ENCODE measurements at places on chromosomes 7 and 10.

DNA sequence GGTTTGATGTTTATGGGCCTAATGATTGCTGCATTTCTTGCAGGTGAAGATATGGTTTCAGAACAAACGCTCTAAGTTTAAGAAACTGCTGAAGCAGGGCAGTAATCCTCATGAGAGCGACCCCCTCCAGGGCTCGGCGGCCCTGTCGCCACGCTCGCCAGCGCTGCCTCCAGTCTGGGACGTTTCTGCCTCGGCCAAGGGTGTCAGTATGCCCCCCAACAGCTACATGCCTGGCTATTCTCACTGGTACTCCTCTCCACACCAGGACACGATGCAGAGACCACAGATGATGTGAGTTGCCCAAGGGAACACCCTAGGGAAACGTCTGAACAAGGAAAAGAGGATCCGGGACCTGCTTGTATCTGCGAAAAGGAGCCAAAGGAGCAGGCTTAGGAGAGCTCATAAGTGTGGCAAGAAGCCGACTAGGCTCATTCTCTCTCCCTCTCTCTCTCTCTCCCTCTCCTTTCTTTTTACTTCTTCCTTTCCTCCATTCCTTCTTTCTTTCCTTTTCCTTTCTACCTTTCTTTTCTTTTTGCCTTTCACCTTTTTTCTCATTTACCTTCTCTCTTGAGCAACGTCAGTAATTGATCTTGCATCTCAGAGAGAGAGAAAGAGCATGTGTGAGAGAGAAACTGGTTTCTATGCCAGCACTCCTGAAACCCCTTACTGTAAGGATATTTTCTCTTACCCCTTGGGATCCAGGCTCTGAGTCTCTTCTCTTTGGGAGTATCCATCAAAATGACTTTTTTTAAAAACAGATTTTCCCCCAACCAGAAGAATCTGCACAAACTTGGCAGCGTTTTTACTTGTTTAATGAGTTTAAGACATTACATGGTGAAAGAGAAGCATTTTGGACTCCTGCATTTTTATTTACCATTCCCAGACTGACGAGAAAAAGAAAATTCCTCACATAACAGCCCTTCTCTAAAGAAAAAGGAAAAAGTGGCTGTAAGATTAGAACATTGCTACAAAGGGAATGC lies 4.7 kb downstream of the DLX6 start:
- no peak for DNase-seq

DNA sequence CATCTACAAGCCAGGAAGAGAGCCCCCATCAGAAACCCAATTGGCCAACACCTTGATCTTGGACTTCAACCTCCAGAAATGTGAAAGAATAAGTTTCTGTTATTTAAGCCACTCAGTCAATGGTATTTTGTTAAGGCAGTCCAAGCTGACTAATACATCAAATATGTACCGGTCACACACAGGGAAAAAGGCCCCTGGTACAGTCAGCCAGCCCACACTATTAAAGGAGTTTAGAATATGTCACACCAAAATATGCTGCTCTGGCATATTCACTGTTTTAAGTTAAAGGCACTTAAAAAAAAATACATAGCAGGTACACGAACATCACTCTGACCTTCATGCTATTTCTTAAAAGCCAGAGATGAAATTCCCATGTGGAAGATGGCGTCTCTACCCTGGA lies 15.2 kb upstream of the CDCA7L start:
- DNase-seq = no peak

DNA sequence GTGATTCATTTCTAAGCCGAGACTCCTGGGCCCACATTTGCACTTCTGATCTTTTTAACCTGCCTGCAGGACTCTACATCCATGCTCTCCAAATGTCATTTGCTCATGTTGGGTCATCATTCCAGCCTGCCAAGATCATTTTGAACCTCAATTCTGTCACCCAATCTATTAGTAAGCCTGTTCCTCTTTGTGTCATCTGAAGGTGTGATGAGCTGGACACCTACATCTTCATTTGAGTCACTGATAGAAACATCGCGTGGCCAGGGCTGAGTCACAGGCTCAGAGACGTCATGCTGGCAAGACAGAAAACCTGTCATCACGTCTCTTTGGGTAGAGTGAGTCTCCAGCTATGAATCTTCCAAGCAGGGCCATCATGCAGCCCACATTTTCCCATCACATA lies 65.3 kb upstream of the SLF2 start:
- no peak for DNase-seq

DNA sequence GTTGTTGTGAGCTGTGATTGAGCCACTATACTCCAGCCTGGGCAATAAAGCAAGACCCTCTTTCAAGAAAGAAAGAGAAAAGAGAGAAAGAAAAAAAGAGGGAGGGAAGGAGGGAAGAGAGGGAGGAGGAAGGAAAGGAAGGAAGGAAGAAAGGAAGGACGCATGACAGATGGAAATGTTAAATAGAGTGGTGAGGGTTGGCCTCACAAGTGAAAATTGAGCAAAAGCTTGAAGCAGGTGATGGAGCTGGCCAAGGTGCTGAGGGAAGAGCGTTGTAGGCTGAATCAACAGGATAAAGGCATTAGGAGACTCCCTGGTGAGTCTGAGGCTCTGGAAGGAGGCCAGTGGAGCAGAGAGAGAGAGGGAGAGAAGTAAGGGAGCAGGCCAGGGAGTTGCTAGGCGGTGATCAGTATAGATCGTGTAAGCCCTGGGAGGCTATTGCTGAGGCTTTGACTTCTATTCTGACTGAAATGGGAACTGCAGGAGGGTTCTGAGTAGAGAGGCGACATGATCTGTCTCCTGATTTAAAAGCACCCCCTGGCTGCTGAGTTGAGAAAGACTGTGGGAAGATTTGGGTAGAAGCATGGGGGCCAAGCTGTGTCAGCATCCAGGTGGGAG lies 26.5 kb upstream of the TMEM248 start:
- no peak for DNase-seq

DNA sequence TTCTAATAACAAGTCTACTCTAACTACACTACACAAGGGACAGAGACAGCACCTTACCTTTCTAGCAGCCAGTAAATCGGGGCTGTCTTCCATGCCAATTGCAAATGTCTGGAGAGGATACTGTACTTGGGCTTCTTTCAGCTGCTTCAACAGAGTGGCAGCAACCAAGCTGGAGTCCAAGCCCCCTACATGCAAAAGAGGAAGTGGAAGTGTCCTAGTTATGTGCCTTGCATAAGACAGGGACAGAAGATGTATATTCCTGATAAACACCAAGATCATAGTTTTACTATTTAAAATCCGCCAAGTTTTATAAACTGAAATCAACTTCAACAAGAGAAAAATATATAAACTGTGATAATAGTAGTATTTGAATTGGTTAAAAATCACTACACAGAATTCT lies 14.0 kb downstream of the ASNS start:
- DNase-seq = no peak

- DNase-seq = no peak
These were observed 117.2 kb downstream of the RGS10 start for GRCh38 chr10:119425102-119425880.

- DNase-seq = no peak
These were observed 15.5 kb downstream of the FAM241B start for GRCh38 chr10:69645296-69646184.
